ENCODE measurements at places on chromosomes 2 and 18.
A peak's percentile ranks its signal among the peaks of the same experiment; 100 is the strongest.

- peak; percentile 21 for DNase-seq
Measured at GRCh38 chr2:191878548-191879279, 31.8 kb upstream of the CAVIN2 start.

- DNase-seq, result no peak
Measured at GRCh38 chr2:37357069-37357468, 12.6 kb downstream of the QPCT start.

- no peak for DNase-seq
Measured at GRCh38 chr18:62846313-62846712, 131.0 kb downstream of the PHLPP1 start.

DNA sequence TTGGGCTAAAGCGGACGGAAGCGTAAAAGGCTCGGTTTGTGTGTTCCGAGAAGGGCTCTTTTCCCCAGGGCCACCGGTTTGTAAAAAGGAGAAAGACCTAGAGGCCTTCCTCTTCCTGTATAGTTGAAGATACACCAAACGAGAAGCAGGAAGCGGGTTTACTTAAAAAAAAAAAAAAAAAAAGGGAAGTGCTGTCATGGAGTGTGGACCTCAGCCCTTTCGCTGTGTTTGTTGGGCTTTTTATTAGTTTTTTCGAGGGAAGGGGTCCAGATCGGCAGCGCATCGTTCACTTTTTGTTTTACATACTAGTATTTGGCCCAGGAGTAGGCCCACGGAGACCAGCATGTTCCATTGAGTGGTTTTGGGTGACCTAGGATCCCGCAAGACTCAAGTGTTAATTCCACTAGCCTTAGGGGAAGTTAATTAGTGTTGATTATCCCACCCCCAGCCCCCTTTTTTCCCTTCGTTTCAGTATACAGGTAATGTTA is 676 bp downstream of the ACTR2 start:
- DNase-seq, result no peak

DNA sequence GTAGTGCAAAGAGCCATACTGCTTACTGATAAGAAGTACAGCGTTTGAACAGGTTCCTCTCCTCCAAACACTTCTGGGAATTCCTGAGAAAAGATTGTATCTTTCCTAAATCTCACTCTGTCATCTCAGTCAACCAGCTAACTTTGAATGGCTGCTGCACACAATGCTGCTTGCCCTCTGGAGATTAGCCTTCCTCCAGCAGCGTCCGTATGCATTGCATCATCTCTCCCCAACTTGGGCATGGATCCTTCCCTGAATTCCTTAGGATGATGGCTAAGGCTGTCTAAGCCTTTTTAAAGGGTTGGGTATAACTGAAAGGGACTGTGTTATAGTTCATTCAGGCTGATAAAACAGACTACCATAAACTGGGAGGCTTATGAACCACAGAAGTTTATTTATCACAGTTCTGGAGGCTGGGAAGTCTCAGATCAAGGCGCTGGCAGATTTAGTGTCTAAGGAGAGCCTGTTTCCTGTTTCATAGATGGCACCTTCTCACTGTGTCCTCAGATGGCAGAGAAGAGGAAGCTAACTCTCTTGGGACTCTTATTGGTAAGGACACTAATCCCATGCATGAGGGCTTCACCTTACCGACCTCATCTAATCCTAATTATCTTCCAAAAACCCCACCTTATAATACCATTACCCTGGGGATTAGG is 105.3 kb downstream of the PAX3 start:
- no peak for DNase-seq

DNA sequence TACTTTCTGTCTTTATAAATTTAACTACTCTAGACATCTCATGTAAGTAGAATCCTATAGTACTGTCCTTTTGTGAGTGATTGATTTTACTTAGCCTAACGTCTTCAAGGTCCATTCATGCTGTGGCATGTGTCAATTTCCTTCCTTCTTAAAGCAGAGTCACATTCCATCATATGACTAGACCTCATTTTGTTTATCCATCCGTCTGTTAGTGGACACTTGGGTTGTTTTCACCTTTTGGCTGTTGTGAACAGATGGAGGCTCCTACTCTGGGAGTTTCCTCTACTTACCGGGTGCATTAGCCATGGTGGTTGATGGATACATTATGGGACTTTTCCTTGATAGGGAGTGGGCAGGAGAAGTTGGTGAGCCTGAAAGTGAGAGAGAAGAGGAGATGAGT is 6.4 kb upstream of the PDIA6 start:
- DNase-seq, result no peak

- DNase-seq, result no peak
Measured at GRCh38 chr2:8310557-8311455, 371.1 kb upstream of the ID2 start.

GRCh38 chr2:4427083-4427482 is 723.7 kb downstream of the DCDC2C start:
- DNase-seq, result no peak

GRCh38 chr2:211417544-211417943 is 861.1 kb downstream of the CPS1 start:
- DNase-seq, result no peak

DNA sequence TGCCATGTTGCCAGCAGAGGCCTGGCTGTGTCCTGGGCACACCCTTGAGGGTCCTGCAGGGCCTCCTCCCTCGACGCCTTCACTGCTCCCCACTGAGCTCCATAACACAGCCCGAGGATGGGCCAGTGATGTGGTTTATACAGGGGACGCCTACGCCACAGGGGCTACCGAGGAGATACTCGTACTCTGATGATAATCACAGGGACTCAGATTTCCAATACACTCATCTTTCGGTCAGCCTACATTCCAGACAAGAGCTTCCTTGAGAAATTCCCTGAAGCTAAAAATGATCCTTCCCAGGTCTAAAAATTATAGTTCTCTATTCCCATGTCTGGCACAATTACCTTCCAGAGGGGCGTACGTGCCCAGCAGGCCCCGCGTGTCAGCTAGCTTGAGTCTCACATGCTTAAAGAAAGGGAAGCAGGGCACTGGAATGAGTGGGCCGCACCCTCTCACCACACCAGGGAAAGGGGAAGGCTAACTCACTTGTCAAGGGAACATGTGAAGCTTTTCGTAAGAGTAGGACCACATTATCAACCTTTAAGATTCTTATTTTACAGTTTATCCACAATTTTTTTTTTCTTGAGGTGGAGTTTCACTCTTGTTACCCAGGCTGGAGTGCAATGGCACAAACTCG is 159.5 kb upstream of the NDUFV2 start:
- DNase-seq, result no peak

- no peak for DNase-seq
Measured at GRCh38 chr2:205965707-205966106, 120.3 kb downstream of the INO80D start.

GRCh38 chr18:9681217-9681616 is 26.9 kb upstream of the RAB31 start:
- no peak for DNase-seq

GRCh38 chr2:182351427-182351826 is 75.4 kb downstream of the PDE1A start:
- no peak for DNase-seq

DNA sequence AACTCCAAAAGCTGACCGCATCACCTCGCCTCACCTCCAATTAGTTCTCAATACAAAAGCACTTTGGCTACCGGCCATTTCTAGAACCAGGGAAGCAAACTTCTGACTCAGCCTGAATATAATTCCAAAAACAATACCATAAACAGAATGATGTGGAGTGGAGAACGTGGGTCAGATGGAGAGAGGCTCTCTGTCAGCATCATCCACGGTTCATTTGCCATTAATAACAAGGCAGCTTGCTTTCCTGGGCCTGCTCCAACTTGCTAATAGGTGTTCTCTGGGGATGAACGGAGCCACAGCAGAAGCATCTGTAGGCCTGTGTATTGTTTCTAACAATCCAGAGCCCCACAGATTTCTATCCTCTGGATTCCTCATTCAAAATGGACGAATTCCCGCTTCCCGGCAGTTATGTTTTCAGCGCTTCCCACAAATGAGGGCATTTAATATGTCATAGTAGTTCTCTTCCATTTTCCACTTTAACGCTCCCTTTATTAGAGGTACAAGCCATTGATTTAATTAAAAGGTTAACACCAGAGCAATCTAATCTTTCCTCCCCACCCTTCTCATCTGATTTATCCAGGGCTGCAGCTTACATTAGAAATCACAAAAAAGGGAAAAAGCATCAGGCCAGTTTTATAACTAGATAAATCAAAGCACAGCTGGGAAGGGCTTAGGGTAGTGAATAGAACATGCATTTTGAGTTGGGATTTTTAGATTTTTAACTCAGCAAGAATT is 23.2 kb upstream of the CNTNAP5 start:
- no peak for DNase-seq

GRCh38 chr2:66602341-66602740 is 167.4 kb downstream of the MEIS1 start:
- DNase-seq, result no peak

DNA sequence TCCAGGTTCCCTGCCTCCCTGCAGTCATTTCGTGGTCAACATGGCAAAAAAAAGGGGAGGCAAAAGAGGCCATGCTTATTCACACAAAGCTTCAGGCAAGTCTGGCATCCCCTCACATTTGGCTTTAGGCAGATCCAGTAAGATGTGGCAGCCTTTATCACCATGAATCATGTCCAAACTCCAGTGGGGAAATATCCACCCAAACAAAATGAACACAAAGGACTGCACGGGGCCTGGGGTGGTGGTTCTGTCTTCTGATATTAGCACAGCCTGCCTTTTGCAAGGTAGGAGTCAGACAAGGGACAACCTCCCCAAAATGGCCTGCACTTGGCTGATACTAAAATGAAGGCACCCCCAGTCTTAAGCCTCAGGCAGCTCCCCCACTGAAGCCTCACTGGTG is 129.9 kb downstream of the ZBTB7C start:
- DNase-seq, result no peak

- DNase-seq, result no peak
Measured at GRCh38 chr2:85179541-85179940, 46.3 kb downstream of the TCF7L1 start.

Data from amniotic stem cell (primary cell).